HT-29 (cell line): ENCODE measurements at places on chromosomes 6 and 20. TPM values are rescaled to one million over a fixed set of nuclear protein-coding genes. Genes with fewer than 3 reads are reported as not detected.

The SLC32A1 gene
- total RNA-seq, result not detected in 2 replicates

The HUS1B gene
- total RNA-seq, result 1.1 TPM in 1 of 2 replicates, not detected in the other

The FOXF2 gene
- not detected in 2 replicates for total RNA-seq

The WDR27 gene
- 38.3 and 44.7 TPM in 2 replicates for total RNA-seq

The TPMT gene
- 7.1 and 7.4 TPM in 2 replicates for total RNA-seq

The TRIM10 gene
- total RNA-seq, result 1.2 and 2.1 TPM in 2 replicates

The HLA-DMA gene
- total RNA-seq, result 8.5 and 9.0 TPM in 2 replicates

The EYS gene
- total RNA-seq, result 0.13 and 0.23 TPM in 2 replicates

- DNase-seq, result no peak
Measured at GRCh38 chr20:63980317-63980805, 571 bp upstream of the PRPF6 start.

GRCh38 chr20:59084041-59084850 is 41.7 kb upstream of the PRELID3B start:
- no peak for DNase-seq

DNA sequence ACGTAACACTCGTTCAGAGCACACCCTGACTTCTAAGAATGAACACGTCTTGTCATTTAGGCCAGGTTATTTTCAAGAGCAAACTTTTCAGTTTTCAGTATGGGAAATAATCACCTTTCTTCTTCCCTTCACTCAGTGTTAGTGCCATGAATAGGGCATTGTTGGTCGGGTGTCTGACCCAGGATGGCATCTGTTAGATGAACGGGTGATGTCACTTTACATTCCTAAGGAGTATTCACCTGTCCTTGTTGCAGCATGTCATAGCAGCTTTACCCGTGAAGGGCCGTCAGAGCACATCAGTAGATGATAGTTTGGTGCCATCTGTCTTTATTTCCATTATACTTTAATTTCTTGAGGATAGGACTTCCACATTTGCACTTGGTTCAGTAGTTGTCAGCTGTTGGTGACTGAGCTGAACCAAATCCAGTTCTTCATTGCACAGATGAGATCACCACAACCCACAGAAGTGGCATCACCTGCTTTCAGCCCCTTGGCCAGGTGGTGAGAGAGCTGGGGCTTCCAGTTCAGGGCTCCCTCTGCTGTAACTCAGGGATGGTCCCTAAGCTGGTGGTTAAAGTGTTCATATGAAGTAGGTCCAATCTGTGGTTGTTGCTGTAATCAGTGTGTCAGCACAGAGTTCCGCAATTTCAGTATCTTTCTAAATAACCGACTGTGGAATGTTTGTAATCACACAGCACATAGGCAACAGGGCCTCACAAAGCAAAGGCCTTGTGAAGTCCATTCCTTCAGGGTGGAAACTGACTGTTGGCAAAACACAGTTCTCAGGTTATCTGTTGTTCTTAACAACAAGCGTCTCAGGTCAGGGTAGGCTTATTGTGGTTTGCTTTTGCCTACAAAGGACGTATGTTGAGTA is 68.2 kb downstream of the FAM120B start:
- DNase-seq, result peak; percentile 13

GRCh38 chr6:123742626-123743025 is 61.0 kb upstream of the NKAIN2 start:
- DNase-seq, result no peak

DNA sequence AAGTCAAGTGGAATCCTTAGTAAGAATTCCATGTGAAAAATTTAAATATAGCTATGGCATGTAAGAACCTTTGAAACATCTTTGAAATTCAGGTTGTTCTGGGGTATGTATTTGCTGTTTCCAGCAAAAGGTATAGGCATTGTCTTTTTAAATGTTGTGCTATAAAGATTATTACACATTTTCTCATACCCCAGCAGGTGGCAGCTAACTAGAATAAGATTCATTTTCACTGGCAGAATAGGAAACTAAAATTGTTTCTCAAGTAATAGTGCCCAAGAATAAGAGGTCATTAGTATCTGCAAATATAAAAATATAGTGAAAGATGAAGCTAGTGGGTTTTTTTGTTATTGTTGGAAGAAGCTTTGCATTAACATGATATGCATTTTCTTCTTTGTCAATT is 1.8 kb downstream of the GRIK2 start:
- DNase-seq, result no peak

DNA sequence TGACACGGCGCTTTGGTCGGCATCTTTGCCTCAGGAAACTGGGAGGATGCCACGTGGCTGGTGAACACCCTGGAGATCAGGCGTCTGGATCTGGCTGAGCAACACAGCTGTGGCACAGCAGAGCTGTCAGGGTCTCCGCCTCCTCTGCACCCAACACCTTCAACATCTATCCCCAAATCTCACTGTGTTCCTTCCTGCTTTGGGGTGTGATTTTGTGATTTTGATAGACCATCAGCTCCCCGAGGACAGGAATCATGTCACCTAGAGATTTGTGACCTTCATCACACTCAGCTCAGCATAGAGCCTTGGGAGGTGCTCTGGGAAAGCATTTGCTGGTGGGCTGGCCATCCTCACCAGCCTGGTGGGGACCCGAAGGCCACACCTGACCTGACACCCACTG is 203.7 kb upstream of the FOXQ1 start:
- DNase-seq, result no peak

DNA sequence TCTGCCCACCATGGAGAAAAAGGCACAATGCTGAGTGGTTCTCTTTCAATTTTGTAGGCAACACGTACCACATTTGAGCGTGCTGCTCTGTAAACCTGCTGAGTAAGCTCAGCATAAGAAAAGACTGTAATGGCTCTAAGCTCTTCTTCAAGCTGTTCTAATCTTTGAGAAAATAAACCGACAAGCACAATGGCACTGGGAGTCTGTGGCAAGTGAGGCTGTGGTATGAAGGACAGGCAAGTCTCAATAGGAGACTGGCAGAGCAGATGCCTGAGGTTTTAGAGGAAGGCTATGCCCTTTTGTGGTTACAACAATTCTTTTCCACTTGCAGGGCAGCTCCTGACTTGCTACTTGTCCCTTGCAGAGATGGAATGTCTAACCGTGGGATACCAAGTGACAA is 136.7 kb upstream of the EXOC2 start:
- no peak for DNase-seq

- peak; percentile 24 for DNase-seq
Measured at GRCh38 chr20:43911066-43911465, 3.6 kb upstream of the TOX2 start.

- DNase-seq, result no peak
Measured at GRCh38 chr6:357791-358341, 33.7 kb upstream of the IRF4 start.

- DNase-seq, result peak; percentile 54
Measured at GRCh38 chr20:32474009-32474716, 111.0 kb downstream of the NOL4L start.

DNA sequence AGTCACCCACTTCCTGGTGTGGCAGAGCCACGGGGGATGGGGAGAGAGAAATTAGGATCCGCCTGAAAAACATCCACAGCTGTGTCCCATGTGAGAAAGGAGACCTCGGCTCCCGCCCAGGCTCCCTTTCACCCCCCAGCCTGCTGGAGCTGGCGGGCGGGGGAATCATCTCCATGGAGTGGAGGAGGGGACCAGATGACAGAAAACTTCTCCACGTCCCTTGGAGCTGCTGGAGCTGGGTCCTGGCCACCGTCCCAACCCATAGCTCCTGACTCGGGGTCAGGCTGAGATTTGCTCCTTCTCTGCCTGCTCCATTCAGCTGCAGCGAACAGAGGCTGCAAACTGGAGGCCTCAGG is 113.8 kb downstream of the CEBPB start:
- no peak for DNase-seq

- no peak for DNase-seq
Measured at GRCh38 chr6:122589115-122589514, 21.1 kb upstream of the PKIB start.

DNA sequence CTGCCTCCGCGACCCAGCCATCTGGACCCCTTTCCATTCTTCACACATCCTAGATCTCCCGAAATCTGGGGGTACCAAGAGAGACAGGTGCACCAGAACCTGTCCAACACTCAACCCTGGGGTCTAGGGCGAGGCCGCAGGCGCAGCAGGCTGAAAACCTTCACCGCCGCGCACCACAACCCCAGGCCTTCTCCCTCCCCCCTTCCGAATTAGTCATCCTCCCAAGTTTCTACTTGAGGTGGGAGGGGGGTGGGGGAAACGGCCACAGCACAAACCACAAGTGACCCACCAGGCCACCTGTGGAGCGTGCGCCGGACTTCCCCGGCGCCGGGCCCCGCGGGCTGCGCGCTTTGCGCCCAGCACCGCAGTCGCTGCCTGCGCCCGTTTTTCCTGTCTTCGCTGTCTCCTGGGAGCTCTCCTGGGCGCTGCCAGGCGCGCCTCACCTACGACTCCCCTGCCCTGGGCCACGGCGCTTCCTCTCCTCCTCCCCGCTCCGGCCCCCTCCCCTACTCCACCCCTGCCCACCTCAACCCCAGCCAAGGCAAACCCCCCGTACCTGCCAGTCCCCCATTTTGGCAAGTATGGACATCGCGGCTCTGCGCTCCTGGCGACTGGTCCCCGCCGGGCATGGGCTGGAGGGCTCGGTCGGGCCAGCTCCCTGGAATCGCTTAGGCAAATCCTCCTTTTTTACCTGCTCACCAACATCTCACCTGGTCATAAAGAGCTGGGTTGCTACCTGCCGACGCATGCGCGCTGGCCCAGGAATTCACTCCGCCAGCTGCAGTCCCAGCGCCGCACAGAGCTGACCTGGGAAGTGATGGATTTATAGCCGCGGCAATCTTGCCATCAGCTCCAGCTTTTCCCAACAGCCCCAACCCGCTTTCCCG is 4.2 kb upstream of the TFAP2A start:
- no peak for DNase-seq

DNA sequence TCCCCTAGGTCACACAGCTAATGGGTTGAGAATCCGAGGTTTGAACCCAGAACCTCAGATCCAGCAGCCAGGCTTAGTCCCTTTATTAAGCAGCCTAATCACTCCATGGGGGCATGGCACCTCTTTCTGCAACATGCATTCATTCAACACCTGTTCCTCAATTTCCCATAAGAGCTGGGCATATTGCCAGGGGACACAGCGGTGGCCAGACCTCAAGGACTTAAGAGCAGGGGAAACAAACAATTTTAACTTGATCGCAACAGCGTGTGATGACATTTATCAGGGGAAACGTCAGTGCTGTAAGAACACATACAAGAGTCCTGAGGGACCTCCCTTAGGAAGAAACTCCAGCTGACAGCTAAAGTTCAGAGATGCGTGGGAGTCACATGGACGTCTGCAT is 267.4 kb upstream of the CDH4 start:
- no peak for DNase-seq

GRCh38 chr20:15375836-15376235 is 1038.4 kb upstream of the FLRT3 start:
- DNase-seq, result no peak

GRCh38 chr20:821046-821730 is 12.3 kb upstream of the FAM110A start:
- no peak for DNase-seq

DNA sequence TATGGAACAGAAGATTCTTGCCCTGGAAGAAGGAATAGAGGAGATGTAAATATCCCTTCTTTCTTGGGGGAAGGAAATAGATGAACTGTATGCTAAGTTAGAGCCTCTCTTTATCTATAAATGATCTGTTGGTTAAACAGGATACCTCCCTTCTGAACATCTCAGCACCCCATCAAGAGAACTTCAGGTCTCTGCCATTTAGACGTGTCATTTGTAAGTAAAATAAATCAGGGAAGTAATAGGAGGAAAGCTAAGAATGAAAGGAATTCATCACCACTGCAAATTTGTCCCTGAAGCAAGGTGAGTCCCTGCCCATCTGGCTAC is 42.5 kb upstream of the TNFAIP3 start:
- no peak for DNase-seq

DNA sequence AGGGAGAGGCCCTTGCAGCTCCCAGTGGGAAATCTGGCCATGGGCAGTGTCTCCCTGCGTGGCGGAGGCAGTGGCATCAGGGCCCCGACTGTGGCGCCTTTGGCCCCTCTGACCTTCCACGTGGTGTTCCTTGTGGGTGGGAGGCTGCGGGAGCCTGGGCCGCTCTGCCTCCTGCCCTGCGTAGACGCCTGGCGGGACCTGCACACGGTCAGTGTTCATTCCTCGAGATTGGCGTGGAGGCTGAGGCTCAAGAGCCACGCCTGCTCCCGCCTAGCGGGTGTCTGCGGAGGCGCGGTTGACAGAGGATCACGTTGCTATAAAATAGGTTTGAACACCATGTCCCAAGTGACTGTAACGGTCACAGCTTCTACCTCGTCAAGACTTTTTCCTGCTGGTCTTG is 14.0 kb downstream of the COL9A3 start:
- no peak for DNase-seq

DNA sequence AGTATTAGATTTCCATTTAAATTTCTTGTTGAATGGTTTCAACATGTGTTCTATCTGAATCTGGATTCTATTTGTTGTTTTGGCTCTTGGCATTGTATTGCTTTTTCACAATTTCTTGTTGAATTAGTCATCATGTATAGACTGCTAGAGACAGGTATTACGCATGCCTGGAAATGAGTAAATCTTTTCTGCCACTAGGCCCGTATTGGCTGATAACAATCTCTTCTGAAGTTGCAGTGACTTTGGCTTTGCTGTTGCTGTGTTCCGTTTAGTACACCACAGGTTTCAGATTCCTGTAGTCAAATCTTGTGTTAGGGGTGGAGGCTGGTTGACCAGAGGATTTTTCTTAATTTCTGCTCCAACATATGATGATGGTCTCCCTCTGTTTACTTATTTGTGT is 1339.4 kb downstream of the GRIK2 start:
- no peak for DNase-seq

- no peak for DNase-seq
Measured at GRCh38 chr20:51463998-51464397, 78.5 kb downstream of the NFATC2 start.

- DNase-seq, result no peak
Measured at GRCh38 chr6:156944412-156944811, 167.2 kb downstream of the ARID1B start.

- no peak for DNase-seq
Measured at GRCh38 chr6:127949251-127949650, 48.4 kb upstream of the THEMIS start.

DNA sequence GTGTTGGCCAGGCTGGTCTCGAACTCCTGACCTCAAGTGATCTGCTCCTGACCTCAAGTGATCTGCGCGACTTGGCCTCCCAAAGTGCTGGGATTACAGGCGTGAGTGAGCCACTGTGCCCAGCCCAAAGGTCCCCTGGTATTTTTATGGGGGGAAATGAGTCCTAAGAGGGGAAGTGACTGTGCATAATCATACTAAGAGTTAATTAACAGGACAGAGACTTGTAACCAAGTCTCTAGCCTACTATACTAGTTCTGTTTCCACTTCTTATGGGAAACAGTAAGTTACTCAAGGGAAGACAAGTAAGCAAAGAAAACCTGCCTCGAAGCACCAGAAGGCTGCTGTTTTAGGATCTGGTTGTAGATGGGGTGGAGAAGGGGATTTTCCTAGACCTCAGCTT is 27.9 kb downstream of the TCF15 start:
- DNase-seq, result no peak
